ENCODE measurements at places on chromosomes 13 and 19.

GRCh38 chr13:69704311-69704710 lies 403.3 kb upstream of the ATXN8OS start:
- no peak for DNase-seq

DNA sequence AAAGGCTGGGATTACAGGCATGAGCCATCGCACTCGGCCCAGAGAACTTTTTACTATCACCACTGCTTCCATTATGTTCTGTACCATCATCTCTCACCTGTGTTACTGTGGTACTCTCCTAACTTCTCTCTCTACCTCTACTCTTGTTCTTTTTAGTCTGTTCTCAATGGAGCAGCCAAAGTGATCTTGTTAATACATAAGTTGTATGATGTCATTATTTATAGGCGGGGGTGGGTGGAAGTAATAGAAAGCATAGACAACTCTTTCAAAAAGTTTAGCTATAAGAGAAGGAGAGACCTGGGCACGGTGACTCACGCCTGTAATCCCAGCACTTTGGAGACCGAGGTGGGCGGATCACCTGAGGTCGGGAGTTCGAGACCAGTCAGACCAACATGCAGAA lies 3.0 kb downstream of the ZNF570 start:
- no peak for DNase-seq

DNA sequence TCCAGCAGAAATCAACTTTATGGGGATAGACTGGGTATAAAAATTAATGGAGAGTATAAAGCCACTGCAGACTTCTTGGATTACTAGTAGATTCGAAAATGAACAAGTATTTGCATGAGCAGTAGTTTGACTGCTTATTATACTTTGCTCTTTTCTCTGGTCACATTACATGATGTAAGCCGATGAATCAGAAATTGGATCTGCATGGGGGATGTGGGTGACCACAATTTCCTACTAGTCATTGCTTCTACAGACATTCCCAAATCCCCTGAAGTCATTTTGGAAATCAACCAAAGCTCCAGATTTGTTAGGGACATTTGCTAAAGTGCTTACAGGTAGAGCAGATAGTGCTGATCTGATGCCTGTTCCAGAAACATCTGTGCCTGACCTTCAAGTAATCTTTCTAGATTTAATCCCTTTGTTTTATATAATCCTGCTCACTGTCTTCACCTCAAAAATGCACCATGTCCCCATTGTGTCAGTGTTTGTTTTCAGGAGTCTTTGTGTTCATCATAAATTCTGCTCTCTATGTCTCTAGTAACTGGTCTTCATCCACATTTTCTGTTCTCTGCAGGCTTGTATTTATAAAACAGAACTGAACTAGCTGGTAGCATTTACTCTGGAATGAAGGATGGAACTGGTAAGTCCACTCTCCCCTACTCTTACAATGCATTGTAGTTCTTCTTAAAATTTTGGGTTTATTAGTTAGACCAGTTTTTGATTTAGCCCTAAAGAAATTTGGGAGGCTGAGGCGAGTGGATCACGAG lies 201.5 kb upstream of the CSNK1A1L start:
- no peak for DNase-seq

- no peak for DNase-seq
Measured at GRCh38 chr13:98422046-98422445, 154.9 kb downstream of the STK24 start.

GRCh38 chr13:70255406-70255991 lies 147.2 kb upstream of the KLHL1 start:
- no peak for DNase-seq

Measured in stimulated activated effector memory CD8-positive, alpha-beta T cell treated with anti-CD3 and anti-CD28 coated beads, Interleukin-12 subunit alpha, Interleukin-12 subunit beta, amount 100 ng/mL, for 72 hours (primary cell).